ENCODE measurements at places on chromosomes 3 and 15.

- no peak for DNase-seq
These were observed 25.7 kb downstream of the TGFBR2 start for GRCh38 chr3:30632065-30632464.

DNA sequence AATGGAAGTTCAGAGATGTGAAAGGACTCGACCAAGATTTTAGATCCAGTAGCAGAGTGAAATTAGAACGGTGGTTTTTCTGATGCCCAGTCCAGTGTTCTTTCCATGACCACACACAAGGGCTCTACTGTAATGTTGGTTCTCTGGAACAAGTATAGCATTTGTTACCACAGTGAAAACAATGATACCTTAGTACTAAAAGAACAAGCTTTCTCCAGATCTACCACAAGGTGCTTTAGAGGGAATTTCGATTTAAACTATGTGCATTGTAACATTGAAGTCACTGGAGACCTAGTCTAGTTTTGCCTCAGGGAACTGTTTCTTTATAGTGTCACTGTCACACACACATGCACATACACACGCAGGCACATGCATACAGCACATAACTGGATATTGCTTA lies 12.8 kb upstream of the CCNL1 start:
- DNase-seq: no peak

DNA sequence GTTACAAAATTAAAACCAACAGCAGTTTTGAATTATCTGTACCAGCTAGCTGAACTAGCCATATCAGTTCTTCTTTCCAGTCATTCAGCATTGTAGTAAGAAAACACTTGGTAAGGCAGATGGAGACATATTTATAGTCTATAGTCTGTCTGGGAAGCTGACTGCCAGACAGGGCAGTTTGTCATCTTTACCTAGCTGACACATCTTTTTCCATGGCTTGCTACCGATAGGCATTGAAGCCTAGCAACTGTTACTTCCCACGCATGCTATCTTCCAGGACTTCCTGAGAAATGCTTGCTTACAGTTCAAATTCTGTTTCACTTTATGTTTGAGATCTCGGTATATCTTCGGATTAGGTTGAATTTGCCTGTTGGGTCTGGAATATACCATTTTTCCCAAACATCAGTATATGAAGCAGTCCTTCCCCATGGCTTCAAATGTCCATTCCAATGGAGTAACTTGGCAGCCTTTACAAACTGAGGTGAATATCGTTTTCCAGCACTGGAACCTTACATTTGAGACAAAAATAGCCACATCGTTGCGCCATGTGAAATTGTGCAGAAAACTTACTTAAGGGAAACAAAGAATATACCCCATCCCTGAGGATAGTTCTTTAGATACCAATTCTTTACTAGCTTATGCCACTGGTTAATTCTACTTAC lies 8.8 kb downstream of the GNL3 start:
- DNase-seq: no peak

DNA sequence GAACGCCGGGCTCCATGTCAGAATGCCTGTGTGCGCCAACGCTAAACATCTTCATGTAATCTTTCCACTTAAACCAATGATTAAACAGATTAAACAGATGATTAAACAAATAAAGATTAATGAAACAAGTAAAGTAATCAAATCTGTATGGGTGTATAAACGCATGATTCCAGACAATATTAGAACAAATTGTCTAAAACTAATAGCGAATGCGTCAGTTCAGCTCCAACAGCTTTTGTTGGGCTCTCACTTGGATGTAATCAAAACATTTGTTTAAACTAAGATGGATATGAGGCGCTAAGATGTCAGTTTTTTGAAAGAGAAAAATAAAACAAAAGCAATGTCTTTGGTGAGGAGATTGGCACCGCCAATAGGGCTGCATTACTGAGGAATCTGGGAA lies 299.1 kb upstream of the TLE3 start:
- DNase-seq: no peak

Data from stimulated activated CD8-positive, alpha-beta memory T cell treated with anti-CD3 and anti-CD28 coated beads, Interleukin-12 subunit alpha, Interleukin-12 subunit beta, amount 100 ng/mL, for 1 hour (primary cell).